Left ventricle myocardium inferior (tissue), 1 donor: ENCODE measurements at places on chromosomes 4 and X. TPM values are rescaled to one million over a fixed set of nuclear protein-coding genes. Genes with fewer than 3 reads are reported as not detected.

CNOT6L gene
- total RNA-seq, result 21.8 TPM

AMTN gene
- not detected for total RNA-seq

CDX4 gene
- total RNA-seq, result not detected

AKAP4 gene
- not detected for total RNA-seq

CDS1 gene
- total RNA-seq, result 1.3 TPM

TMPRSS11E gene
- total RNA-seq, result not detected

GSX2 gene
- total RNA-seq, result not detected

GRCh38 chr4:73752424-73752823, 12.1 kb downstream of the CXCL8 start:
- no peak for DNase-seq

DNA sequence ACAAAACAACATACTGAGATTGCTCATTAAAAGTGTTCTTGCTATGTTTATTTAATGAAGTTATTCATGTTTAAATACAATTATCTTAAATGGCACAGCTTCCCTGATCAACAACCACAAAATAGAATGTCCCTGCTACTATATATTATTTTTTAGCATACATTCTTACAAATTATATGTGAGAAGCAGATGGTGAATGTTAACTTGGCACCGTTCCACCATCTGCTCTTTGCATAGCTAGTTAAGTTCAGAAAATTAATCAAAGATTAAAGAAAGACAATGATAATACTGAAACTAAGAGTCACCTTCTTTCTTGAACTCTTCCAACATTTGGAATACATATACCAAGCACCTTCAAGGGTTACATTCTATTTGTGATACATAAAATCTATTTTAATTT, 94.2 kb downstream of the PPP3CA start:
- DNase-seq, result no peak

GRCh38 chrX:108722561-108722960, 13.8 kb downstream of the IRS4 start:
- no peak for DNase-seq

- DNase-seq, result no peak
Observed at GRCh38 chrX:44352758-44353157, 9.3 kb upstream of the EFHC2 start.

GRCh38 chrX:16628946-16629595, 20.9 kb upstream of the S100G start:
- DNase-seq, result no peak

- DNase-seq, result no peak
Observed at GRCh38 chrX:148552775-148553174, 52.4 kb downstream of the AFF2 start.

- DNase-seq, result no peak
Observed at GRCh38 chr4:102809190-102809589, 18.2 kb downstream of the UBE2D3 start.

GRCh38 chr4:150668824-150669223, 86.9 kb downstream of the MAB21L2 start:
- DNase-seq, result no peak

DNA sequence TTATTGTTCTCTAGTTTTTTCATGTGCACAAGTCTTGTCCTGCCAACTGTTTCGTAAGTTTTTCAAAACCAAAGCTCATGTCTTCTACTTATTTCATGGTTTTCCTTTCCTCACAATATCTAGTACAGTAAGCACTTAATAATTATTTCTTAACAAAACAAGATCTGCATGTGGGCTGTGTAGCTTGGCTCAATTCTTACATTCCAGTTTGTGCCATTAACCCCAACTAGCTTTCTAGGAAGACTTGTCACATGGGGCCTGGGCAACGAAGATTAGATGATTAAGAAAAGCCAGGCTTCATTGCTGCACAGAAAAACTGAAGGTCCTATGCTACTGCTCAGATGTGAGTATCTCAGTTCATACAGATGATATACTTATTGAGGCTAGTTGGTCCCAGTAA, 155.3 kb upstream of the TEX13A start:
- DNase-seq, result no peak

GRCh38 chr4:60726779-60727178, 473.3 kb upstream of the ADGRL3 start:
- DNase-seq, result no peak

GRCh38 chr4:139738846-139739613, 73.4 kb downstream of the MGST2 start:
- DNase-seq, result no peak

GRCh38 chr4:132770776-132771175, 378.3 kb upstream of the PCDH10 start:
- DNase-seq, result no peak

DNA sequence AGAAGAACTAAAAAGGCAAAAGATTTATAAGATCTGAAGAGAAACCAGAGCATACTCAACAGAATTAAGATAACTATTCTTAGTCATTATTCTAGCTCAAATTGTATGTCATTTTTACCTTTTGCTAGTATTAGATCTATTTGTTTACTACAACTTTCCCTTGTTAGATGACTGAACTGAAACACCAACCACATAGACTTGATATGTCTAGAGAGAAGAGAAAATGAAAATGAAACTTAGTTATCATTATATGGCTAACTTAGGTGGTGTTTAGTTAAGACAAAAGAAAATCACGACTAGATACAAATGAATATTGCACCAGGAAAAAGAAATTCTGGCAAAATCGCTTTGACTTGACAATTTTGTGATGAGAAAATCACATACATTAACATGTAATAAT, 690.8 kb downstream of the PCDH18 start:
- no peak for DNase-seq

GRCh38 chr4:151049430-151049884, 34.4 kb upstream of the LRBA start:
- no peak for DNase-seq

DNA sequence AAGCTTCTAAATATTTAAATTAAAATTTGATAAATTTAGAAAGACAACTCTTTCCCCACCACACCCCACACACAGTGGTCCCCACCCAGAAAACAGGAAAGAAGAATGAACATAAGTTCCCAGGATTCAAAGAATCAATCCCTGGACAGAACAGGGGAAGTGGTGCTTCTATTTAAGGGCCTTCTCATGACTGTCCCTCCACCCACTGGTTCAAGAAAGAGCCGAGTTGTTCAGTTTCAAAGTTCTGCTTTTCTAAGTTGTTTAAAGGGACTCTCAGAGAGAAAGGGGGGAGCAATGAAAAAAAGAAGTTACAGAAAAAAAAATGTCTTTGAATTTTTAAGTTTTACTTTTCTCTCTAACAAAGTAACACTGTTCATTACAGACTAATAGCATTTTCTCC, 195.8 kb downstream of the PDGFC start:
- DNase-seq, result no peak
